Bladder microvascular endothelial cell (primary cell): ENCODE measurements at places on chromosomes 16 and 17. TPM values are rescaled to one million over a fixed set of nuclear protein-coding genes. Genes with fewer than 3 reads are reported as not detected.

TUBG2 gene
- 1.9 and 7.4 TPM in 2 replicates for total RNA-seq

DHRS7C gene
- total RNA-seq = not detected in 2 replicates

CD300LF gene
- total RNA-seq = not detected in 2 replicates

CES5A gene
- total RNA-seq = not detected in 2 replicates

MYLK3 gene
- under 0.01 and 0.50 TPM in 2 replicates for total RNA-seq

TBC1D3K gene
- total RNA-seq = not detected in 2 replicates

KIFC3 gene
- total RNA-seq = 37.9 and 76.0 TPM in 2 replicates

TBC1D28 gene
- 0.19 TPM in 1 of 2 replicates, not detected in the other for total RNA-seq

SULT1A4 gene
- 12.6 and 17.3 TPM in 2 replicates for total RNA-seq

HCRT gene
- not detected in 2 replicates for total RNA-seq

NTN1 gene
- under 0.01 and 0.44 TPM in 2 replicates for total RNA-seq

SOST gene
- not detected in 2 replicates for total RNA-seq

SEPTIN12 gene
- 0.06 TPM in 1 of 2 replicates, not detected in the other for total RNA-seq

TSNAXIP1 gene
- total RNA-seq = 0.81 and 0.88 TPM in 2 replicates

SRCIN1 gene
- 0.06 TPM in 1 of 2 replicates, not detected in the other for total RNA-seq

SMIM5 gene
- not detected in 2 replicates for total RNA-seq

GLG1 gene
- 70.9 and 239 TPM in 2 replicates for total RNA-seq

CTRL gene
- total RNA-seq = 0.49 and 0.76 TPM in 2 replicates

RASD1 gene
- 10.0 and 11.5 TPM in 2 replicates for total RNA-seq

TLCD2 gene
- 1.3 and 1.4 TPM in 2 replicates for total RNA-seq

MT1E gene
- total RNA-seq = 64.6 and 115 TPM in 2 replicates

TMUB2 gene
- total RNA-seq = 24.3 and 36.6 TPM in 2 replicates

CXCL16 gene
- total RNA-seq = 1.3 and 2.6 TPM in 2 replicates

NPIPA2 gene
- 0.16 and 1.3 TPM in 2 replicates for total RNA-seq

TEX19 gene
- not detected in 2 replicates for total RNA-seq

AFMID gene
- 32.6 and 34.0 TPM in 2 replicates for total RNA-seq

EVI2B gene
- total RNA-seq = 0.16 and 0.19 TPM in 2 replicates

TMEM88 gene
- 24.5 and 132 TPM in 2 replicates for total RNA-seq

MRPL58 gene
- 22.9 and 28.3 TPM in 2 replicates for total RNA-seq

LGALS9B gene
- total RNA-seq = not detected in 2 replicates

SLC47A2 gene
- not detected in 2 replicates for total RNA-seq

TPPP3 gene
- total RNA-seq = 0.13 TPM in 1 of 2 replicates, not detected in the other

TOX3 gene
- not detected in 2 replicates for total RNA-seq

HBQ1 gene
- total RNA-seq = 0.97 TPM in 1 of 2 replicates, not detected in the other

TIGD7 gene
- 2.6 and 3.7 TPM in 2 replicates for total RNA-seq

SP6 gene
- 0.49 and 5.1 TPM in 2 replicates for total RNA-seq

HAGH gene
- 70.3 and 94.3 TPM in 2 replicates for total RNA-seq

RAC3 gene
- total RNA-seq = 13.1 and 14.3 TPM in 2 replicates

C16orf74 gene
- 8.4 and 11.0 TPM in 2 replicates for total RNA-seq

TRPV3 gene
- not detected in 2 replicates for total RNA-seq

SAMD14 gene
- total RNA-seq = 2.9 and 14.1 TPM in 2 replicates

C17orf78 gene
- total RNA-seq = not detected in 2 replicates

TPSAB1 gene
- total RNA-seq = not detected in 2 replicates

HSPB9 gene
- total RNA-seq = not detected in 2 replicates

C1QTNF1 gene
- 9.1 and 30.4 TPM in 2 replicates for total RNA-seq

SLC13A2 gene
- total RNA-seq = not detected in 2 replicates

RHOT2 gene
- 23.2 and 38.9 TPM in 2 replicates for total RNA-seq

KRTAP9-8 gene
- not detected in 2 replicates for total RNA-seq

DUS1L gene
- 54.6 and 59.5 TPM in 2 replicates for total RNA-seq

TP53TG3 gene
- not detected in 2 replicates for total RNA-seq

SARM1 gene
- total RNA-seq = 1.1 and 10.5 TPM in 2 replicates

USP43 gene
- 0.16 TPM in 1 of 2 replicates, not detected in the other for total RNA-seq

CACNA1G gene
- total RNA-seq = not detected in 2 replicates

CCL17 gene
- total RNA-seq = not detected in 2 replicates

NGFR gene
- not detected in 2 replicates for total RNA-seq
